ENCODE measurements at places on chromosomes 11 and 22.

GRCh38 chr11:79522626-79523025 is 81.8 kb upstream of the TENM4 start:
- DNase-seq: no peak

- DNase-seq: no peak
These were observed 397.0 kb downstream of the NTM start for GRCh38 chr11:131767421-131767820.

DNA sequence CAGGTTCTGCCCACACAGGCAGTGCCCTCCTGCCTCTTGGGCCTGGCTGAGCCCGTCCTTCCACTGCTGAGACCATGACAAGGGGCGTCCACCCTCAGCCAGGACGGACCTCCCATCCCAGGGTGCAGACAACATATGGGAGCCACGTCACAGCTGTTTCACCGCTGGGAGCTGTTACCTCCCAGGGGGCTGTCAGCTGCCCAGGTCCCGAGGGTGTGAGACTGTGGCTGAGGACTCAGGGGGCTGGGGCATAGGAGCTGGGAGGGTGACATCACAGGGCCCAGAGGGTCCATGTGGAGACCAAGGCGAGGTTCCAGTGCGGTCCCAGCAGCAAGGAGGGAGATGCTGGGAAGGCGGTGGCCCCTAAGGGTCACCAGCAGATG is 17.9 kb upstream of the CTSD start:
- no peak for DNase-seq

GRCh38 chr11:46555267-46556054 is 38.4 kb downstream of the AMBRA1 start:
- no peak for DNase-seq

DNA sequence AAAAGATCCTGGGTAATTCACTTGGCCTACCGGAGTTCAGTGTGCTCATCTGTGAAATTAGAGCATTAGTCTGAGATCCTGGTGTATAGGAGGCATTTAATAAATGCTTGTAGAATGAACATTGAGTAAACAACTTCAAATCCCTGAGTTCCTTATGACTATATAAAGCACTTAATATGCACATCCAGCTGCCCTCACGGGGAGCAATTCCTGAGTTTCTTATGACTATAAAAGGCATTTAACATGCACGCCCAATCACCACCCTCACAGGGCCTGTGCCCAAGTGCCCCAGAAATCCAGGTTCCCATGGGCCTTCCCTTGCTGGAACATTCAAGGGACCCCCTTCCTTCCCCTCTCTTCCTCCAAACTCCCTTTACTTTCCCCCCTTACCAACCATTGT is 13.6 kb downstream of the DRD2 start:
- no peak for DNase-seq
